Renal cortex interstitium (tissue), 15 donors: ENCODE measurements at places on chromosomes 5 and 9. TPM values are rescaled to one million over a fixed set of nuclear protein-coding genes. Genes with fewer than 3 reads are reported as not detected.
A peak's percentile ranks its signal among the peaks of the same experiment; 100 is the strongest.

DNA sequence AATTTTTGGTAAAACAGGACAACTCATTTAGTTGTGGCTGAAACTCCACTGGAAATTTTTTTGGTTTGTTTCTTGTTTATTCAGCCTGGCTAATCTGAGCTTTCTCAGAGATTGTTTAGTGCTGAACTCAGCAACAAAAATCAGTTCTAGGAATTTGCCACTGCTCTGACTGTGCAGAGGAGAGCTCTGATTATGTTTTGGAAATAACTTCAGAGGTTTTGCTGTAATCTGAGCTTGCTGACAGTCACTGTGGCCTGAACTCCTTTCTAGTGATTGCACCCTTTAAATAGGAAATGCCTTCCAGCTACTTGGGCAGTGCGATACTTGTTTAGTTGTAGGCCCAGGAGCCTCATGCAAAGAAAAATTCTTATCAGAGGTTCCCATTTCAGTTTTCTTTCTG lies 60.2 kb downstream of the OSTF1 start:
- peak; percentile 29 for DNase-seq

DNA sequence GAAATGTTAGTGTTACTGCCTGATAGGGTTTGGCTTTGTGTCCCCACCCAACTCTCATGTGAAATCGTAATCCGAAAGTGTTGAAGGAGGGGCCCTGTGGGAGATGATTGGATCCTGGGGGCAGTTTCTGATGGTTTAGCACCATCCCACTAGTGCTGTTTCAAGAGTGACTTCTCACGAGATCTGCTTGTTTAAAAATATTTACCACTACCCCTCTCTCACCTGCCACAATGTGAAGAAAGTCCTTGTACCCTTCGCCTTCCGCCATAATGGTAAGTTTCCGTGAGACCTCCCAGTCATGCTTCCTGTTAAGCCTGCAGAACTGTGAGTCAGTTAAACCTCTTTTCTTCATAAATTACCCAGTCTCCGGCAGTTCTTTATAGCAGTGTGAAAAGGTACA lies 2.6 kb upstream of the RFX3 start:
- DNase-seq: no peak

DNA sequence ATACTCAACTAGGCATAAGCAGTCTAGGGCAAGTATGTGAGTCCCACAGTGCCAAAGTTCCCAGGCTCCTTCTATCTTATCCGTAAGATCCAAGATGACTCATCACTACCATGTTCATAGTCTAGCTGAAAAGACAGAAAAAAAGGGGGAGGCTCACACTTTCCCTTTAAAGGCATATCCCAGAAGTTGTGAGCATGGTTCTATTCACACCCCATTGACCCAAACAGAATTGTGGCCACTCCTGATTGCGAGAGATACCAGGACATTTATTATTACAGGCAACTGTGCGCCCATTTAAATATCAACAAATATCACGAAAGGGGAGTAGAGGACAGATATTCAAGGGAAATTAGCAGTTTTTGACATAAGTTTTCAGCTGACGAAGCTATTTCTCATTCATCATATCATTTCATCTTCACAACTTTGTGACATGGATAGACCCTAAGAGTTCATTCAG lies 8.1 kb upstream of the PFDN1 start:
- no peak for DNase-seq

The CARTPT gene
- polyA plus RNA-seq: not detected

GRCh38 chr5:35803191-35803651 lies 53.5 kb upstream of the IL7R start:
- DNase-seq: peak; percentile 15

DNA sequence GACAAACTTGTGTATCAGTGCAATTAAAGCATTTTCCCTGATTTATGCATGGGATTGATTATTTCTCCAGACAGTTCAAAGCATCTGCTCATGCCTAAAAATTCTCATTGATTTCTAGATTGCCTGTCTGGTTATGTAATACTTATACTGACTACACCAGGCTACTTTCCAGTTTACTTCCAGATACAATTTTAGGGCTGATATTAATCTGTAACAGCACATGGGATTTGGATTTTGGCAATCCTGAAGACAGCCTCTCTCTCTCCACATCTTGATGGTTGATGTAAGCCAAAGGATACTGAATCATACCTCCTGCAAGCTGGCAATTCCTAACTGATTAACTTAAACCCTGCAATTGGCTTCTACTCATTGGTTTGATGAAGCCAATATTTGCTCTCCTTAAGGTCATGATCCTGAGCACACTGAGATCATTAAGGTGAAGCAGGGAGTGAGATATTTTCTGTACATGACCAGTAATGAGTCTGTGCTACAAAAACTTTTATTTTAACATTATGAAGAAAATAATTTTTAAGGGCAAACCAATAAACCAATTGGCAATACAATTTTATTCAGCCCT lies 25.7 kb upstream of the FBXL7 start:
- no peak for DNase-seq

- DNase-seq: no peak
Measured at GRCh38 chr5:32406650-32407049, 37.9 kb downstream of the ZFR start.

DNA sequence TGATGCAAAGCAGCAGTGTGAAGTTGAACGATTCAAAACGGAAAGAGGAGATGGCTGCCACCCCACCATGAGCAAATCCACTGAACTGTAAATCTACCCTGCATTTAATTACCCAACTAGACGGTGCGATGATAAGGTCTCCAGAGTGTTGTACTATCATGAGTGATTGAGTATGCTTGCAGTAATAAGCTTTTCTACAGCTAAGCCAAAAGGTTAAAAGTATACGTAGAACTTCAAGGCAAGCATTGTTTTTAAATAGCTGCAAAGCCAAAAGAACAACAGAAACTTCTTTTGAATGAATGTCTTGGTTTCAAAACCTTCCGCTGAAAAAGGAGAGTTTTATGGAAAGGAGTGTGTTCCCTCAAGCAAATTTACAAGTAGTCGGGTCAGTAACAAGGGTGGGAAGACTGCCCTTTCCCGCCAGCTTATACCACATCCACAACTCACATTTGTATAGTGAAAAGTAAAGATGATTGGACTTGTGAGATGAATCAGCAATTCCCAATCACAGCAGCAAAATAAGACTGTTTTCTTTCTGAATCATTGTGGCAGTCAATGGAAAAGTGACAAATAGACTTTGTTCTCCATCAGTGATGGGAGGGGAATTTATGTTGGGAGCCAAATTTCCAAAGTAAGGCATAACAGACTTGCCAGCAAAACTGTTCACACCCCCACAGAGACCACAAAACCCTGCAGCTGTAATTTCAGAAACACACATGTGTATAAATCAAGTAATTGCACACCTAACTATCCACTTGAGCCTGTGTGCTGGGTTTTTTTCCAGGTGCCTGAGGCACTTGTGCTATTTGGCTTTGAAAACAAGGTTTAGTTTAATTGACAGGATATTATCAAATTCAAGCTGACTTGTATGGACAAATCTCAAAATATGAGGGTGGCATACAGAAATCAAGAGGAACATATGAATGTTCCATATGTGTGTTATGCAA lies 407.7 kb upstream of the GRAMD2B start:
- peak; percentile 54 for DNase-seq

GRCh38 chr5:64269164-64269563 lies 103.5 kb downstream of the RNF180 start:
- DNase-seq: no peak

The SHOC1 gene
- polyA plus RNA-seq: 0.64 TPM

The UGT3A1 gene
- 162 TPM for polyA plus RNA-seq

GRCh38 chr5:31113101-31113500 lies 80.4 kb upstream of the CDH6 start:
- no peak for DNase-seq

The ZNF879 gene
- 8.7 TPM for polyA plus RNA-seq

DNA sequence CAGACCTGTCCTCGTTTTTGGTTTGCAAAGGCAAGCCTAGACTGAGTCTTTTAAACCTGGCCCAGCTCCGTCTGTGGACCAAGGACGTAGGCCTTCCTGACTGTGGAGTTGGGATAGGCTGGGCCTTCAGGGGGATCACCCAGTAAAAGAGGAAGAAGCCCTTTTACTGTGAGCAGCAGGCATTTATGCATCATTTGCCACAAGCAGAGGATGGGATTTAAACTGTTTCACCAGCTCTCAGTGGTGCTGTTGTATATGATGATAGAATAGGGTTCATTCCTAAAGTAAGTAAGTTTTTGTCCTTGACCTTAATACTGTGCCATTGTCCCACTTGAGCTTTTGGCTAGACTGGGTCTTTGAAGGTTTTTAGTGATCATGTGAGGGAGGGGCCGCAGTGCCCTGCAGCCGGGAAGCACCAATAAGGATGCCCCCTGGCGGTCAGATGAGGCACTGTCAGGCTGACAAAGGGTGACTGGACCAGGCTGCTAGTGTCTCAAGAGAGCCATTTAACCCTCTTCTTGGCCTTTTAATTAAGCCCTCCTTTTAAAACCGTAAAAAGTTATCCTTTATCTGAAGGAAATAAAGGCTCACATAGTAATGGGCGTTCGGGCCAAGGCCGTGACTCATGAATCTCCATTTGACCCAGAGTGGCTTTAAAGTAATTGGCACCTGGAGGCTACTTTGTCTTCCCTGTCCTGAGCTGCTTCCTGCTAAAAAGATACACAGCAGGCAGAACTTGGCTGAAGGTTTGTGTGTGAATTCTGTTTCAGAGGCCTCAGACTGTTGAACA lies 74.0 kb downstream of the UBAP1 start:
- DNase-seq: peak; percentile 23

The PCDHA13 gene
- polyA plus RNA-seq: not detected

The WHRN gene
- polyA plus RNA-seq: 10.2 TPM

DNA sequence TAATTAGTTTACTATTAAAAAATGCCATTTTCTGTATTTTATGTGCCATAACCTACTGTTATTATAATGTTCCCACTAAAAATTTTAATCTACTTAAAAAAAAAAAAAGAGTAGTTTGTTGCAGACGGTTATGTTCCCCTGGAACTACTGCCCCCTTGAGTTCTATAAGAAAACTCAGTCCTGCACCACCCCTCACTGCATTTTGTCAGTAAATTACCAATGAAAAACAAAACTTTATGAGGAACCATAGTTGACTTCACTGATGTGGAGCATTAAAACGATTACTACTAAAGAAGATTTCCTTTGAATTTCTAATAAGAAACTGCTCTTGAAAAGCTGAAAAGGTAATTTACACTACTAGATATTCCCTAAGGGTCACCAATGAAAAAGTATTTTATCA lies 288.7 kb downstream of the FBXL17 start:
- DNase-seq: no peak

DNA sequence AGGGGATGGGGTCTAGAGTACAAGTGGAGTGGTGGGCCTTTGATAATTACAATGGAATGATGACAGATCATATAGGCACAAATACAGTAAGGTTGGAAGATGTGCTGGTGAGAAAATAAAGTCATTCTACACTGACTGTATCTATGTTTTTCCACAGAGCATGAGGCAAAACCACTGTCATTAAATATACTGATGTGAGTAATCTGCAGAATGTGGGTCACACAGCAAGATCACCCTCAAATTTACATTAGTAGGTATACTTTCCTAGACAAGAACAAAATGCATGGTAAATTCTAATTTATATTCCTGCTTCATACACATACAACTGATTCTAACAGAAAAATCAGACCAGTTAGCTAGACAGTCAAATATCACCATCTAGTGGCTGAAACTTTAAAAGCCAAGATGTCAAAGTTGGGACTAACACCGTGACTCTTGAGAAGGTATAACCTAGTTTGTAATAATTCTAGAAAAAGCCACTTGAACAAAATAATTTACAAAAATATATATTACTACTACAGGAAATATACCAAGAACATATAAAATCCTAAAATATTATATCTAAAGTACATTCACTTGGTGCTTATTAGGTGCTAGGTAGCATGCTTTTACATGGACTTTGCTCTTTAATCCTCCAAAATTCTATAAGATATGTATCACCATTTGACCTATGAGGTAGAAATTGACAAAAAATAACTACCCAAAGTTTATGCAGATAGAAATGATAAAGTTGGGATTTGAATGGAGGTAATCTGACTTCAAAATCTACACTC lies 19.5 kb downstream of the TTC33 start:
- DNase-seq: no peak

The MSX2 gene
- polyA plus RNA-seq: 0.98 TPM

DNA sequence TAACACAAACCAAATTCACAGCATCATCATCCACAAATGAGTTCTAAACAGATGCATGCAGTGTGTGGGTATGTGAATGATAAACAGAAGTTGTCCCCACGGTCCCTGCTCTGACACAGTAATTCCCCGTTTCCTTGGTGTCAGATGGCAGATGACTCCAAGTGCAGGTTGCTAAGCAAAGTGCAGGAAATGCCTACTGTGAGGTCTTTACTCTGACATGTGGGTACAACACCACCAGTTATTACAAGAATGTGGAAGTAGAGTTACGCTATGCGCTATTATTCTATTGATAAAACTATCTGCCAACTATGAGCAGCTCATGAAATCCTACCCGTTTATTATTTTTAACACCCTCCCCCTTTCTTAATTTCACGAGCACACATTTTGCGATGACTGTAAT lies 448.9 kb downstream of the BNC2 start:
- no peak for DNase-seq

- no peak for DNase-seq
Measured at GRCh38 chr5:174606646-174607045, 117.7 kb upstream of the MSX2 start.

DNA sequence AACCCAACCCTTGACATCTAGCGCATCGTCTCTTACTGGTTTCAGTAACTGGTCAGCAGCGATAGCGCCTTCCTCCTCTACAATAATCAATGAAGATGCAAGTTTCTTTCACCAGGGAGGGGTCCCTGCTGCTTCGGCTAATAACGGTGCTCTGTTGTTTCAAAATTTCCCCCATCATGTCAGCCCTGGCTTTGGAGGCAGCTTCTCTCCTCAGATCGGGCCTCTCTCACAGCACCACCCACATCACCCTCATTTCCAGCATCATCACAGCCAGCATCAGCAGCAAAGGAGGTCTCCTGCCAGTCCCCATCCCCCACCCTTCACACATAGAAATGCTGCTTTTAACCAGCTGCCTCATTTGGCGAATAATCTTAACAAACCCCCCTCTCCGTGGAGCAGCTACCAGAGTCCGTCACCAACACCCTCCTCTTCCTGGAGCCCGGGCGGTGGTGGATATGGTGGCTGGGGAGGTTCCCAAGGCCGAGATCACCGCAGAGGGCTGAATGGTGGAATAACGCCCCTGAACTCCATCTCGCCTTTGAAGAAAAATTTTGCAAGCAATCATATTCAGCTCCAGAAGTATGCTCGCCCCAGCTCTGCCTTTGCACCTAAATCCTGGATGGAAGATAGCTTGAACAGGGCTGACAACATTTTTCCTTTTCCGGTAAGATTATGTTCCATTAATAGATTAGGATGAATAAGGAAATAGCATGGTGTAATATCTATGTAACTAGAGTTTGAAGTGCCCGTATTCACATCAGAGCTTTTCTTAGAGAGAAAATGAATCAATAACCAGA lies 2.2 kb downstream of the CPEB4 start:
- DNase-seq: no peak

DNA sequence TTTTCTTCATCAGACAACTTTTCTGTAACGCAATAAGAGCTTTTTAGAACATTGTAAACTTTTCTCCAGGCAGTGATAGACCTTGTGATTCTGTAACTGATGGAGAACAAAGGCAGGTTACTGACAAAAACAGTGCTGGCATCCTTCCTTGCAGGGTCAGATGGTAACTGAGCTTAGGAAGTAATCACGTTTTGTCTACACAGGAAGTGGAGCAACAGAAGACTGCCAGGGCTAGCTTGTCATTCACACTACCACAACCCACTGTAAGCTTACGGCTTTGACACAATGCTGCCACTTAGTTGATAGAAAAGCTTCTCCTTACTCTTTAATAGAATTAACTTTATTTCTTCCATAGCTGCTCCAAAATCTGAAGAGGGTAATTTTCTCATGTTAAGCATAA lies 46.8 kb downstream of the FBN2 start:
- DNase-seq: no peak
